ENCODE measurements at places on chromosomes 1 and 21.

DNA sequence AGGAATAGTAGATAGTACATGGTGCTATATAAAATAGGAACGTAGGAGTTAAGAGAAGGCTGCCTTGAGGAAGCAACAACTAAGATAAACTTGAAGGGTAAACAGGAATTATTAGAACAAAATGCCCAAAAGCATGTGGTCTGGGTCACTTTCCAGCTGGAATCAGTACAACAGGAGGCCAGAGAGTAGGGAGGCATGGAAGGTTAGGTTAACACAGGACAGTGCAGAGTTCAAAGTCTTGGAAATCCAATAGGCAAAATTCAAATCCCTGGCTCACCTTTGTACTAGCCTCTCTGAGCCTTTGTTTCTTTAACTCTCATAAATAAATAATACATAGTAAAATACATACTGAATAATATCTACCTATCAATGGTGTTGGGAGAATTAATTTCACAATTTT lies 69.0 kb upstream of the NEK7 start:
- no peak for DNase-seq

GRCh38 chr1:197451381-197451780 lies 183.3 kb downstream of the CRB1 start:
- no peak for DNase-seq

- no peak for DNase-seq
Measured at GRCh38 chr1:111142356-111142975, 2.4 kb downstream of the CEPT1 start.

DNA sequence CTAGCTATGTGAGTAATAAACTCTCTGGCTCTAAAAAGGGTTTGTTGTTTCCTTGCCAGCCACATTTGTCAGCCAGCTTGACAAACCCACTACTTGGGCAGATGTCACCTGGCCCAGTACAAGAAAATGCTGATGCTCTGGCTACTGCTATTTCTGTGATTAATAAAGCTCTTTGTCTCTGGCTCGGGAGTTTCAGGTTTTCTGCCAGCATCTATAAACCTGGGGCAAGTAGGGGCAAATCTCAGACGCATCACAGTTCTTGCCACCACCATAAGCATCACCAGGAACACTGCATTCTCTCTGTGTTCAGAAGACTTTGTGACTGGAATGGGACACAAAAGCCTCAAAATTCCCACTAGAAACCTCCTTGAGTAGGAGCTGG lies 2.5 kb downstream of the ITLN2 start:
- no peak for DNase-seq

- DNase-seq = no peak
Measured at GRCh38 chr1:11729498-11730428, 6.2 kb upstream of the AGTRAP start.

GRCh38 chr1:208837242-208837641 lies 593.1 kb upstream of the PLXNA2 start:
- DNase-seq = no peak

GRCh38 chr1:86441997-86442396 lies 18.0 kb downstream of the CLCA2 start:
- DNase-seq = no peak
